Stimulated activated CD4-positive, alpha-beta T cell treated with anti-CD3 and anti-CD28 coated beads, Interleukin-15, amount 100 ng/mL, for 1 hour (primary cell): ENCODE measurements at places on chromosomes 13 and 19.
A peak's percentile ranks its signal among the peaks of the same experiment; 100 is the strongest.

GRCh38 chr13:101090287-101090686, 326.0 kb downstream of the NALCN start:
- no peak for DNase-seq

DNA sequence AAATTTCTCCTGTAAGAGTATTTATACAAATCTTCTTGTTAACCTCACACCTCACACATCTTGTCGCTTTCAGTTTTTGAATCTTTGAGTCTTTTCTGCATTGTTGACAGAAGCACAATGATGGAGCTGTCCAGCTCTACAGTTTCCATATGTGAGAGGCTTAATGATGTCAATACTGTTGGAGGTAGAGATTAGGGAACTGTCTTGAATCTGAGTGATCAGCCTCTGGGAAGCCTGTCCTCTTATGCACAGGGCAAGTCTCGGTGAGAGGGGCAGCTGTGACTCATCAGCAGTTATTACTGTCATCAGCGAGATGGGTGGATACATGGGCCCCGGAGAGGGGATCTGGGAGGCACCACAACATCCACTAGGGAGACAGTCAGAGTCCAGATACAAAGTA, 4.6 kb upstream of the ITGBL1 start:
- DNase-seq, result no peak

GRCh38 chr19:4660993-4661392, 9.1 kb downstream of the MYDGF start:
- no peak for DNase-seq

GRCh38 chr13:110236831-110237261, 70.1 kb downstream of the COL4A1 start:
- DNase-seq, result no peak

GRCh38 chr19:35119578-35120155, 4.0 kb downstream of the FXYD3 start:
- DNase-seq, result no peak

- no peak for DNase-seq
Observed at GRCh38 chr13:59413126-59413525, 750.6 kb downstream of the DIAPH3 start.

- no peak for DNase-seq
Observed at GRCh38 chr19:5030136-5030820, 61.4 kb downstream of the KDM4B start.

- no peak for DNase-seq
Observed at GRCh38 chr19:16591803-16592556, 19.8 kb upstream of the SLC35E1 start.

GRCh38 chr13:79481685-79482052, 714 bp downstream of the NDFIP2 start:
- peak; percentile 4 for DNase-seq

- no peak for DNase-seq
Observed at GRCh38 chr19:30710721-30711120, 338.5 kb downstream of the ZNF536 start.

GRCh38 chr13:51361106-51361505, 21.6 kb downstream of the SERPINE3 start:
- no peak for DNase-seq

- DNase-seq, result no peak
Observed at GRCh38 chr13:111202745-111203144, 87.6 kb downstream of the ARHGEF7 start.

DNA sequence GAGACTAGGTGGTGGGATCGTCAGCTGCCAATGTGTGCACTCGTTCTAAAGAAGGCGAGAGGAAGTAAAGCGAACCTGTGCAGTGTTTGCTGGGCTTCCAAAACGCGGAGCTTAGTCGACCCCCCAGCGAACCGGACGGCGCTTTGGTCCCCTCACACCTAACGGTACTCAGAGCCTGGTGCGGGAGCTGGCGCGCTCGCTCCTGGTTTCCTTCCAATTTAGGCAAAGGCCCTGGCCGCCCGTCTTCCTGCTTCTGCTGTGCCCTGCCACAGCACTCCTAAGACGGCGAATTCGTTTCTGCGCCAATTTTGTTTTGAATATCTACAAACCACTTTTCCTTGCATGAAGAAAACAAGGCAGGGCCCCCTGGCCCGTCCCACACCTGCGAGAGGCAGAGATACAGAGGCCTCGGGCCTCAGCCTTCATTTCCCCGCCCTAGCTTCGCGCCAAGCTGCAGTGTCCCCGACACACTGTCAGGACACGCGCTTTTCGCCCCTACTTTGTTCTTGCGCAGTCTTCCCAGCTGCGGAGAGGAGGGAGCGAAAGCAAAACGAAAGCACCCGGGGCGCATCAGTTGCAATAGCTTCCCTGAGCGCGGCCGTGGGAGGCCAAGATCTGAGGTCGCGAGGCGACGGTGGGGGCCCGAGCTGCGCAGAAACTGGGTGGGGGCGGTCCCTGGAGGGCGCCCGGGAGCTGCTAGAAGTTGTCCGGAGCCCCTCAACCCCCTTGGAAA, 111.9 kb downstream of the KCNRG start:
- peak; percentile 15 for DNase-seq

DNA sequence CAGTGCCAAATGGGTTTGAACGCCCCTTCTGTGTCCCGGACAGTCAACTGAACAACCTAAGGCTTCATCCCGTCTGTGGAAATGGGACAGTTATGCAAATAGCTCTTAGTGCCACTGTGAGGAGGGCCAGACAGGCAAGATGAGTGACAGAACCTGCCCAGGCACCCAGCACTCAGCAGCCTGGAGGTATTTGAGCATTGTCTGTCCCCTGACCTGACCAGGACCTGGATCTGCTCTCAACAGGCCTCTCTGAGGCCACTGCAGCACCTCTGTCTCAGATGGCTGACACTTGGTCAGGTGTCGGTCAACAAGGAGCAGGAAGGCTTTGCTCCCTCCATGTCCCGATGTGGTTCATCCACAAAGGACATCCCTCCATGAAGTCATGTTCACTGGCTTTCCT, 67.9 kb downstream of the CCDC70 start:
- no peak for DNase-seq

DNA sequence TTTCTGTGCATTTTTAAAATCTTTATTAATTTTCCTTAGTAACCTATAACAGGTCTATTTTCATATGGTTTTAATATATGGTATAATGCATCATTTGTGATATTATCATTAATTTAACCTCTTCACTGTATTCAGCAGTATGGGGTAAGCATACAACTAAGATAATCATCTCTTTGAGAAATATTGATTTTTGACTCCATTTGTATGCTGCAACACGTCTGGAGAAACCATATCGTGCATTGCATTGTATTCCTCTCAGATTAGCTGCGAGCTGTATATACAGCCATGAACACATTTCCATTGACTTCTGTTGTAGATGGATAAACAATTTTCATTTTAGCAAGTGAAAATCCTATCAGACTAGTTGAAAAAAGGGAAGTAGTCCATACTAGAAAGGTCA, 2275.8 kb upstream of the PCDH20 start:
- no peak for DNase-seq

DNA sequence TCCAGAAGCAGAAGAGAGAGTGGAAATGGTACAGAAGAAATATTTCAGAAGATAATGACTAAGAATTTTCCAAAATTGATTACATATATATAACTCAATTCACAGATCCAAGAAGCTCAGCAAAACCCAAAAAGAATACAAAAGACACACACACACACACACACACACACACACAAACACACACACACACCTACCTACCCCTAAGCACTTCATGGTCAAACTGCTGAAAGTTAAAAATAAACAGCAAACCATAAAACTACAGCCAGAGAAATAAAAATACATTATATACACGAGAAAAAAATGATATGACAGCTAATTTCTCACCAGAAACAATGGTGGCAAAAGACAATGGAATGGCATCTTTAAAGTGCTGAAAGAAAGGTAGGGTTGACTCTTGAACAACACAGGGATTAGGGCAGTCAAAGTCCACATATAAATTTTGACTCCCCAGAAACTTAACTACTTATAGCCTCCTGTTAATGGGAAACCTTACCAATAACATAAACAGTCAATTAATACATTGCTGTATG, 49.2 kb downstream of the DIAPH3 start:
- no peak for DNase-seq

- no peak for DNase-seq
Observed at GRCh38 chr13:109160887-109161669, 531.7 kb downstream of the MYO16 start.

DNA sequence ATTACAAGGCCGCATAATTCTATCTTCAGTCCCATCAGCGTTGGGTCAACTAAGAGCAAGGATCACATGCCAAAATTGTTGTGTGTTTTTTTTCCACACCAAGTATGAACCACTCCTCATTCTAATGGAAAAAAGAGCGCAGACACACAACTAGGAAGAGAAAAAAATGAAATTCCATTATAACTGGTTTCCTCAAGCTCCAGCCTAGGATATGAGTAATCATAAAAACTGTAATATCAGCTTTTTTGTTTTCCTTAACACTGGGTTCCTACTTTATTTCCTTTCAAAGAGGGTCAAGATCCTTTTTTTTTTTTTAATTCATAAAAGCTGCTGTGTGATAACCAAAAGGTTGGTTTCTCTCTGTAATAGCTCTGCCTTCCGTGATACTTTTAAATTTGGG, 19.4 kb downstream of the TSHZ3 start:
- DNase-seq, result no peak

DNA sequence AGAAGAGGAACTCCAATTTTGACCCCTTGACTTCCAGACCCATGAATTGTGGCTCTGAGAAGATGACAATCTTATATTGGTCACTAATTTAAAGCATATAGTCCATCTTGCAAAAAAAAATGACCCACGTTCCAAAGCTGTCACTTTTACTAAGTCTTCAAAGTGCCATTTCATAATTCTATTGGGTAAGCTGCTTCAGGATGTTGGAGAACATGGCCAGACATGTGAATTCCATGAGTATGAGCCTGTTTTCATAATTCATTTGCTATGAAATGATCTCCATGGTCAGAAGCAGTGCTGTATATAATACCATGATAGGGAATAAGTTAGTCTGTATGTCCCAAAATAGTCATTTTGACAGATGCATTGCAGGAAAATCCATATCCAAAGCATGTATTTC, 1787.3 kb downstream of the SLITRK5 start:
- DNase-seq, result no peak

- no peak for DNase-seq
Observed at GRCh38 chr19:58407658-58408151, 744 bp upstream of the ZNF584 start.

DNA sequence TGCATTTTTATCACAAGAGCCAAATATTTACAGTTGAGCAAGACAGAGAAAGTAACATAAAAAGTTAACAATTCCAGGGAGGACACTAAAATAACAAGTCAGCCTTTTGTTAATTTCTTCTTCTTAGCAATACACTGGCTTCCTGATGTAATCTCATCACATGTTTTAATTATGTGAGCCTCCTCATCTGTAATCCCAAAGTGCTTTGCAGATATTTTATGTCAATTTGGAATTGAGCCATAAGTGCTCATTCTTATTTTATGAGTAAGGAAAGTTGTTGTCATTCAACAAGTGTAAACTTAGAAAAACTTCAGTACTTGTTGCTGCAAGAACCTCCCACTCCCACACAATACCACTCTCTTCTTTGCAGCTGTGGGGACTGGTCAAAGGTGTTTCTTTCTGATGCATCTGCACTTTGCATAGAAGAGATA, 223.6 kb downstream of the GPC6 start:
- no peak for DNase-seq
